ENCODE measurements at places on chromosomes 2 and 18.

DNA sequence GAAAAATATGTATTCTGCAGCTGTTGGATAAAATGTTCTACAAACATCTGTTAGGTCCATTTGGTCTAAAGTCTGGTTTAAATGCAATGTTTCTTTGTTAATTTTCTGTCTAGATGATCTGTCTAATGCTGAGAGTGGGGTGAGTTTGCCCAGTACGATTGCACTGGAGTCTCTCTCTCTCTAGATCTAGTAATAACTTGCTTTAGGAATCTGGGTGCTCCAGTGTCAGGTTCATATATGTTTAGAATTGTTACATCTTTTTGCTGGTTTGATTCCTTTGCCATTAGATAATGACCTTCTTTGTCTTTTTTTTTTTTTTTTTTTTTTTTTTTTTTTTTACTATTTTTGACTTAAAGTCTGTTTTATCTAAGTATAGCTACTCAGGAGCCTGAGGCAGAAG lies 10.4 kb downstream of the GCC2 start:
- no peak for DNase-seq

DNA sequence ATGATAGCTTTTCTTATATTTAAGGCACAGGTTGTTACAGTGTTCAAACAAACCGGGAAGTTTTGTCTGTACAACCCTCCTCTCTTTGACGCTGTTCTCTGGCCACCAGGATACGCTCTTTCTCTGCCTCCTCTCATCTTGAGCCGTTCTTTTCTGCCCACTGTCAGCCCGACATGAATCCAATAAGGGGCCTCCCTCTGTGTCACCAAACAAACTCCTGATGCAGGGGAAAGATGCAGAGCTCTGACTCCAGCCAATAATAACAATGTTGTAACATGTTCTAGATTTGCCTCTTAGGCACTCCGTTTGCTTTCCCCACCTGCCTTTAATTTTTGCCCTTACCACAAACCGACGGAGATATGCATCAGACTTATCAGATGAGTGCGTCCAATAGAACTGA lies 449.3 kb downstream of the SLC4A3 start:
- no peak for DNase-seq

DNA sequence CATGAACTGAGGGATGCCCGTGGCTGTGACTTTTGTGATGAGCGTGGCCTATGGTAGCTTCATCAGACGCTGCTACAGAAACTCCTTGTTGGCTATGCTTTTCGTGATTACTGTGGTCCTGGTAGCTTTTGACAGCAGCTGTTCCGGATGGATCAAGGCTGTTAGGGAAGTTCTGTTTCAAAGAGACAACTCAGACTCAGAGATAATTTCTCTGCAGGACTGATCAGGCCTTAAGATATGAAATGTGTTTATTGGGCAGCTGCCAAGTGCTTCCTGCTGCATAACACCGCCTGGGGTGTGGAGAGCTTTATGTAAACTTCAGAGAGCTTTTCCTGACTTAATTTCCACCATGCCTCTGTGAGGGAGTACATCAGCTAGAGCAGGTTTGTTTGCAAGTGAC lies 243.8 kb downstream of the TSN start:
- DNase-seq, result no peak

DNA sequence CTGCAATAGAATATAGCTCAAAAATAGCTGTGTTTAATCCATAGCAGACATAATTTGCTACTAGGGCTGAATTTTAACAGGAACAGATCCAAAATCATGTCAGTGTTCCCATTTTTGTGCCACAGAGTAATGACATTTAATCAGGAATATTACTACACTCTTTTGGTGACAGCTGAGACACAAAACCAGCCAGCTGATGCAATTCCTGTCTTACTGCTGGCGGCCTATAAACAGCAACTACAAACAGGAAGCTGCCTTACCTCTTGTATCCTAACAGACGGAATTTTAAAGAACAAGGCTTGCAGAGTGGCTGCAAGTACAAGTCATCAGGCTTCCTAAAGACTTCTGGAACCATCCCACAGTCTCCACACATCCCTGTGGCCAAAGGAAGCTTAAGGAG lies 218.1 kb downstream of the ZNF521 start:
- DNase-seq, result no peak

- DNase-seq, result no peak
Observed at GRCh38 chr2:189440644-189440946, 679 bp upstream of the WDR75 start.

- DNase-seq, result no peak
Observed at GRCh38 chr2:74011246-74011645, 26.5 kb downstream of the TET3 start.

DNA sequence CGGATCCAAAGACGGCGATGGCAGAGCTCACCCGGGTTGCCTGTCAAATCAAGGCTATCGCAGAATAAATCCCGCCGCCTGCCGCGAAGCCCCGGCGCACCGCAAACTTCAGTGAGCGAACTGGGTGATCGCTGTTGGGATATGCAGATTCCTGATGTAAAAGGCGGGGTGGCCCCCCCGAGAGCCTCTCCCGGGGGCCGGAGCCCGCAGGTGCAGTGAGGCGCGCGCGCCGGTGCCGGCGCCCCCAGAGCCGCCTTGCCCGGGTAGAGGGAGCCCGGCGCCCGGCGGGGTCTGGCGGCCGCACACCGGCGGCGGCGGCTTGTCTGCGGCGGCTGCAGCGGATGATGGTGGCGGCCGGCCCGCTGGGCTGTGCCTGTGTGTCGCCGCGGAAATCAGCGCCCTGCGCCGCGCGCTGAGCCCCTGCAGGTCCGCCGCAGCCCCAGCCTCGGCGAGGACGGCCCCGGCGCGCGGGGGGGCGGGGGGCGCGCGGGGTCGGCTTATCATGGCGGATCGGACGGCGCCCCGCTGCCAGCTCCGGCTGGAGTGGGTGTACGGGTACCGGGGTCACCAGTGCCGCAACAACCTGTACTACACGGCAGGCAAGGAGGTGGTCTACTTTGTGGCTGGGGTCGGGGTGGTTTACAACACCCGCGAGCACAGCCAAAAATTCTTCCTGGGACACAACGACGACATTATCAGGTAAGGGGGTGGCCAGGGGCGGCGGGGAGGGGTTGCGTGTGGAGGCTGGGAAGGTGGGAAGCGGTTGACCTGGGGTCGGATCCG lies 1.3 kb downstream of the EML6 start:
- no peak for DNase-seq

- DNase-seq, result peak; percentile 90
Observed at GRCh38 chr2:26401739-26402541, at the start of gene DRC1. Gene DRC1 (plus strand): TSS chr2:26401920. CDS start chr2:26401990, 70 bp downstream.

DNA sequence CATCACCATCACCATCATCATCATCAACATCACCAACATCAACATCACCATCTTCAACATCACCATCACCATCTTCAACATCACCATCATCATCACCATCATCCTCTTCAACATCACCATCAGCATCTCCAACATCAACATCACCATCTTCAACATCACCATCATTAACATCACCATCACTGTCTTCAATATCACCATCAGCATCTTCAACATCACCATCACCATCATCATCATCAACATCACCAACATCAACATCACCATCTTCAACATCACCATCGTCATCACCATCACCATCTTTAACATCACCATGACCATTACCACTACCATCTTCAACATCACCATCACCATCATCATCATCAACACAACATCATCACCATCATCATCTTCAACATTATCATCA lies 267.2 kb downstream of the SP3 start:
- DNase-seq, result no peak

DNA sequence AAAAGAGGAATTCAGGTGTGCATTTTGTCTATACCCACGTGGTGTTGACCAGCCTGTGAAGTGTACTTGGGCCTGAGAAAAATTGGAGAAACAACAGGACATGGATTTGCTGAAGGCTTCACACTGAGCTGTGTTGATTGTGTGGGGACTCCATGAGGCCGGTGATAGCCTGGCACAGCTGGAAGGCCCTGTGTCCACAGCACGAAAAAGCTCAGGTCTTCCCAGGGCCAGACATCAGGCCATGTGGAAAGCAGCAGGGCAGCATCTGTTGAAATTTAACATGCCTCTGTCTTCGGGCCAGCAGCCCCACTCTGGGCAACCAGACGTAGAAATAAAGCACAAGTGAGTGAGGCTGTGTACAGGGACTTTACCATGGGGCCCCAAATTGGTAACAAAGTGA lies 84.1 kb downstream of the HS6ST1 start:
- DNase-seq, result no peak

Data from NCI-H2227 treated with DMSO at 0.1 percent for 48 hours (cell line).